Spinal cord (tissue), 10 donors: ENCODE measurements at places on chromosomes 1 and 21. TPM values are rescaled to one million over a fixed set of nuclear protein-coding genes. Genes with fewer than 3 reads are reported as not detected.

GRCh38 chr1:245180496-245181157 lies 25.8 kb downstream of the KIF26B start:
- peaks cover 2% of the 10 kb centered on the region for H3K36me3 ChIP-seq
- H3K4me1 ChIP-seq: peaks cover 16% of the 10 kb centered on the region
- H3K27me3 ChIP-seq: no peaks in the 10 kb centered on the region
- DNase-seq: no peak
- no peak overlapping the region for H3K4me3 ChIP-seq
- no peak overlapping the region for H3K27ac ChIP-seq

- H3K27me3 ChIP-seq: no peaks in the 10 kb centered on the region
- no peaks in the 10 kb centered on the region for H3K36me3 ChIP-seq
- H3K4me3 ChIP-seq: no peak overlapping the region
- H3K27ac ChIP-seq: no peak overlapping the region
Observed at GRCh38 chr1:210758761-210759160, 375.2 kb downstream of the KCNH1 start.

GRCh38 chr1:107138166-107138565 lies 2.7 kb upstream of the NTNG1 start:
- no peak for DNase-seq
- H3K27ac ChIP-seq: no peak overlapping the region
- H3K36me3 ChIP-seq: no peaks in the 10 kb centered on the region
- no peak overlapping the region for H3K4me3 ChIP-seq
- H3K27me3 ChIP-seq: no peaks in the 10 kb centered on the region

DNA sequence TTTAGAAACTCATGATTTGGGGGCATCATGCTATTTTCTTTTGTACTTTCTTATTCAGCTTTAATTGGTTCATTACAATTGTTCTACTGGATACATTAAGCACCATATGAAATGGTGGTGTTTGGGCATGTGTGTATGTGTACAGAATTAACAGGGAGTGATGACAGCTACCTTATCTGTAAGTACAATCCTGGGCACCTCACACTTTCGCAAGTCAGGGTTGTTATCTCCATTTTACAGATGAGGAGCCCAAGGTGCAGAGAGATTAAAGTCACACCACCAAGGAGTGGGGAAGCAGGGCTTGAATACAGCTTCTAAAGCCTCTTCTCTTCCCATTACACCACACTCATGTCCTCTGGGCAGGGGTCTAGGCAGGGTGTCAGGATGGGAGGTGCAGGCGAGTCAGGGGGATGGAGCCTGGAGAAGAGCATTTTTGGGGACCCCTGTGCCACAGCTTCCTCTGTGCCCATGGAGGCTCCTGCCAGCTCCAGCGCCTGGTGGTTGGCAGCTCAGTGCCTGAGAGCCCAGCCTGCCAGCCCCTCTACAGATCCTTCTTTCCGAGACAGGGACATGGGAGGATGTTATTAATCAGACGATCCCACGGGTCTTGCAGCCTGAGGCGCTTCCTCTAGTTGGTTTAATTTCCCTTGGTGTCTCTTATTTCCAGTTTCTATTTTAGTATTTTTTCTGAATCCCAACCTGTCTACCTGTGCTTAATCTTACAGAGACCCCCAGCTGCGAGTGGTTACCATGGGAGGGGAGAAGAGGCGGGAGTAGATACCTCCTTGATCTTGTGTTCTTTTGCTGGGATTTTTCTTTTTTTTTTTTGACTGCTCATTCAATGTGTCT lies 126.2 kb upstream of the CD34 start:
- no peak overlapping the region for H3K4me3 ChIP-seq
- H3K4me1 ChIP-seq: peaks cover 28% of the 10 kb centered on the region
- H3K36me3 ChIP-seq: peaks cover 64% of the 10 kb centered on the region
- no peak for DNase-seq
- no peak overlapping the region for H3K27ac ChIP-seq

FAM131C gene
- polyA plus RNA-seq: 26.4 TPM

GRCh38 chr1:8061210-8061609 lies 35.1 kb upstream of the ERRFI1 start:
- H3K4me1 ChIP-seq: no peaks in the 10 kb centered on the region
- peak overlapping the region; percentile 50 for H3K27ac ChIP-seq
- H3K27me3 ChIP-seq: no peaks in the 10 kb centered on the region
- no peak overlapping the region for H3K4me3 ChIP-seq
- H3K36me3 ChIP-seq: no peaks in the 10 kb centered on the region

DNA sequence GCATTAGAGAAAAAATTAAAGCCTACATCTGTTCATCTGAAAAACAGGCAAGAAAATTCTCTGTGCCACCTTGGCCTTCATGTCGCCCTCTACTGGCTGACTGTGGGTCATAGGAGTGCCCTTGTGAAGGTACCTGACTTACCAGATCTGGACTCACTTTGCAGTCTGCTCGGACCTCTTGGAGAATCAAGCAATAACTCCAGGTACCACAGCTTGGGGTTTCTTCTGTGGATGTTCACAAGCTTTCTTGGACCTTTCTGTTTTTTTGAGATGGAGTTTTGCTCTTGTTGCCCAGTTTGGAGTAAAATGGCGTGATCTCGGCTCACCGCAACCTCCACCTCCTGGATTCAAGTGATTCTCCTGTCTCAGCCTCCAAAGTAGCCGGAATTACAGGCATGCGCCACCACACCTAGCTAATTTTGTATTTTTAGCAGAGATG lies 2.4 kb upstream of the PRAMEF18 start:
- no peaks in the 10 kb centered on the region for H3K36me3 ChIP-seq
- H3K27me3 ChIP-seq: no peaks in the 10 kb centered on the region
- no peak overlapping the region for H3K4me3 ChIP-seq
- no peaks in the 10 kb centered on the region for H3K4me1 ChIP-seq

DNA sequence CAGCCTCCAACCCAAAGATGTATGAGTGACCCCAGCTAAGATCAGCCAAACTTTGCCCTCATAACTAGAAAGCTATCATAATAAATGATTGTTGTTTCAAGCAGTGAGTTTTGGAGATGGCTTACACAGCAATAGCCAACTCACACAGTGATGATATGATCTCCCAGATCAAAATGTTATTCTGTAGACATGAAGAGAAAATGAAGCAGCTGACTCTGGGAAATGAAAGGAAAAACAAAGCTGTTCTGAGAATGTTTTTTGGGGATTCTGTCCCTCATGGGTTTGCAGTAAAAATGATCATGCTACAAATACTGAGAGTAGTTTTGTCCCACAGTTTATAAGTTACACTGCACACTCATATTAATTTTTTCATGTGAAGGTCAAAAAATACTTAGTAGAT lies 617.8 kb downstream of the MRPL39 start:
- H3K4me3 ChIP-seq: no peak overlapping the region
- no peaks in the 10 kb centered on the region for H3K27me3 ChIP-seq
- DNase-seq: no peak
- H3K36me3 ChIP-seq: no peaks in the 10 kb centered on the region
